Airway epithelial cell (primary cell): ENCODE measurements at places on chromosomes 5 and 9. TPM values are rescaled to one million over a fixed set of nuclear protein-coding genes. Genes with fewer than 3 reads are reported as not detected.

The PDE6A gene
- total RNA-seq = 0.07 TPM in 1 of 2 replicates, not detected in the other

The FRRS1L gene
- 0.07 TPM in 1 of 2 replicates, not detected in the other for total RNA-seq

The PCDHB13 gene
- total RNA-seq = 0.09 and 0.14 TPM in 2 replicates

The ALDH1A1 gene
- 2.2 and 3.1 TPM in 2 replicates for total RNA-seq
